Cerebellar nuclear complex (tissue), 1 donor: ENCODE measurements at places on chromosomes 4 and X.

- DNase-seq = no peak
Measured at GRCh38 chr4:48546336-48546735, 56.3 kb downstream of the ZAR1 start.

DNA sequence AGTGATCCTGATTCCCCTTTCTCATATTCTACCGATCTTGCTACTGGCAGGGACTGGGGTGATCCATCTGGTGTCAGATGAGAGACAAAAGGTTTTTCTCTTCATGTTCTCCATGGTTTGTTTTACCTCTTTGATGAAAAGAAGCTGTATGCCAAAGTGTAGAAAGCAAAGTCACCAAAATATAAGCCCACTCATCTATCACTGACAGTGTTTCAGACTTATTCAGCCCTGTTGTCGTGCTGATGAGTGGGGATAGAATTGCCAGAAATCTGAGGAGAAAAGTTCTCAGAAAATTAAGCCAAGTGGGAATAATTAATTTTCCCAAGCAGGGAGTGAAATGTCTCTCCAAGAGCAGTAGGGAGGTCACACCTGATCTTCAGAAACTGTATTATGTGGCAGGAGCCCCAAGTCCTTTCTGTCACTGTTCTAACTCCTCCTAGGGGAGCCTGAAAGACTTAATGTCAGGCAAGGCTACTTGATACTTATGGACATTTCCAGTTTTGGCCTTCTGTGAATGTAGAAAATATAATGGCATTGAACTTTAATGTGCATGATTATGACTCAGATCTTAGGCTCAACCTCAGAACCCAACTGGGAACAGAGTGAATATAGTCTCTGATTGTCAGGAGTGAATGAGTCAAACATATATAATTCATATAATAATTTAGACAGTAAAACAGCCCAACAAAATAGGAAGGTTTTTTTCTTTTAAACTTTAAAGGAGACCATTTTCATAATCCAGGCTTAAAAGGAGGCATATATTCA is 298.1 kb downstream of the ANKRD50 start:
- no peak for DNase-seq

DNA sequence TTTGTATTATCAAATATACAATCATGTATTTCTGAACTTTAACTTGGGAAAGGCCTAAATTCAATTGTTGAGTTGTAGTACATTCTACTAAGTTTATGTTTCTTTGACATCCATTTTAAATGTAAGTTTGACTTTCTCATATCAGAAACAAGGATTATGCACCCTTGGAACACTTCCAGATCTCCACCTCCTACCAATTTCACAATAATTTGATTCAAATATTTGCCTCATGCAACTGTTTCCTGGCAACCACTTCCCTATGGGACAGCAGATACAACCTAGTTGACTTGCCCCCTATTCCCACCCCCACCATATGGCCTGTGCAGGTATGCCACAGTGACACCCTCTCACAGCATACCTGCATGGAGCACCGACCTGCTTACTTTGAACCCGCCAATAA is 506.4 kb upstream of the PABPC4L start:
- no peak for DNase-seq

DNA sequence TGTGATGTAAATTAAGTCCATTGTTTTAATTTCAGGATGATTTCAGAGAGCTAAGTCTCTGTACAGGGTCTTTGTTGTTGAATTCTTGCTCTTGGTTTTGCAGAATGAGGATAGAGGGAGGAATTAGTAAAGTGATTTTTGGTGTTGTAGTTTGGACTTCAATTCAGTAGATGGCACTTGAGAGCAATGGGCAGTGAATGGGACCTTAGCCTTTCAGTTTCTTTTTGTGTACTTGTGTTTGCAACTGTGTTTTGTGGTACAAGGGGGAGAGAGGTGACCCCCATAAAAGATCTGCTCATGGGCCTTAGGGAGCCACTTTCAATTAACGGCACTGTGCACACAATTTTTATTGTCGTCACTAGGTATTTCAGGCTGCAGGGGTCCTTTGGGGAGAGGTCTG is 340.0 kb downstream of the DCAF12L2 start:
- no peak for DNase-seq

- no peak for DNase-seq
Measured at GRCh38 chrX:9677098-9677739, 88.4 kb downstream of the GPR143 start.

DNA sequence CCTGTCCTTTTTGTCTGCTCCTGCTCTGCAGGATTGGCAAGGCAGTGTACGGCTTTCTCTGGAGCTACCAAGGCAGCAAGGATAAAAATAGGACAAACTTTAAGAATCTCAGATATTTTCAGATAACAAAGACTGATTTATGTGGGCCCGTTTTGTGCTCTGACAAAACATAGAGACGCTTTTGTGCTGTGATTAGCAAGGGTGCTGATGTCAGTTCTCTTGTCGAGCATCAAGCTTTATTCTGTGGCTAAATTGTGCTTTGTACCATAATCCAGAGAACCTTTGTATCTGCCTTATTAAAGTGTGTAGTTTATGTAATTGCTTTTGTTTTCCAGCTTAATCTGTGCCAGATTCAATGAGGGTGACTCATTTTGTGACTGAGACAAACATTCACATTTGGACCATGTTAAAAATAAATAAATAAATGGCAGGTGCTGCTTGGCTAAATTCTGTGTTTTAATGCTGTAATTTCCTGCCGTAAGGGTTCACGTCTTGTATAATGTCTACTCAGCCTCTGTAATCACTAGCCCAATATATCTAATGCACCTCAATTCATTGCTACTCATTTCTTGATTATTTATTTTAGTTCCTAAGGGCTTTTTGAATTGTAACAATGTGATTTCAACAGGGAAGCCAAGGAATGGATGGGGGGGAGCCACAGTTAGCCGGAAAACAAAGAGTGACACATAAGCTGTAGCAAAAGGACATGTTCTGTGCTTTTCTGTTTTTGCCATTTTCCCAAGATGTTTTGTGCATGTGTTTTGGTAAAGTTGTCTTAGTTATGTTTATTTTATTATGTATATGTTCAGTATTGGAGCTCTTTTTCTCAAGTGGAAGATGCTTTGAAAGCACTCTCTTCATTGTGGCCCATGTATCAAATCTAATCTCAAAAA is 75.1 kb downstream of the GAB1 start:
- DNase-seq = no peak

GRCh38 chrX:49264460-49264859 is at the start of gene FOXP3:
TSS of gene FOXP3 (minus strand) at chrX:49264710. CDS start at chrX:49258505, 6,205 bp downstream.
- DNase-seq = no peak

DNA sequence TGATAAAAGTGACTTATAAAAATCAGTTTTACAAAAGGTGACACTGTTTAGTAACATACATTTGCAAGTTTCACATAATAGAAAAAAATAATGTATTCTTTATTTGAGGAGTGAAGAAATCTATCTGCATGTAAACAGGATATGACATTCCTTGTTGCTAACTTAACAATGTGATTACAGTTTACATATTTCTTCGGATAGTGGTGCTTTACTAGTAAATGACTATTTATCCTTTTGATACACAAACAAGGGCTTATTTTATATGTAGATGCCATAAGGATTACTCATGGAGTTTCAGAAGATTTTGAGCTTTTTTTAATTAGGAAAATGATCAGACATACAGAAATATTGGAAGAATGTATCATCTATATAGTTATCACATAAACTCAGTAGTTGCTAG is 126.5 kb downstream of the SLIT2 start:
- DNase-seq = no peak

- no peak for DNase-seq
Measured at GRCh38 chrX:107935664-107936433, 46.3 kb downstream of the TEX13B start.

DNA sequence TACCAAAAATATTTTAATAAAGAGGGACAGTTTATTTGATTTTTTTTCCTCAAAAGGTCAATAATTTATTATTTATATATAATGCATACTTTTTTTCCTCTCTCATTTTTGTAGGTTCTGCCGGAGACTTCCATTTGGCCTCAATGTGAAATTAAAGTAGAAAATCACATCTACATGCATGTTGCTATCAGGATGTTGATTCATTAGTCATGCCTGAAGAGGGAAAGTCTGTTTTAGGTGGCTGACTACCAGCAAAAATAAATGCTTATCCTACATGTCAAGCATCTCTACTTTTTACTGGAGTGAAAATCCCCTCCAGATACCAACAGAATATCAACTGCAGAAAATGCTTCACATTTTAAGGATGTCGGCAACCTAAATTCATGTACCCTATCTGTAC is 41.5 kb downstream of the KIAA0232 start:
- no peak for DNase-seq

- no peak for DNase-seq
Measured at GRCh38 chr4:743463-744211, 38.0 kb downstream of the PCGF3 start.

DNA sequence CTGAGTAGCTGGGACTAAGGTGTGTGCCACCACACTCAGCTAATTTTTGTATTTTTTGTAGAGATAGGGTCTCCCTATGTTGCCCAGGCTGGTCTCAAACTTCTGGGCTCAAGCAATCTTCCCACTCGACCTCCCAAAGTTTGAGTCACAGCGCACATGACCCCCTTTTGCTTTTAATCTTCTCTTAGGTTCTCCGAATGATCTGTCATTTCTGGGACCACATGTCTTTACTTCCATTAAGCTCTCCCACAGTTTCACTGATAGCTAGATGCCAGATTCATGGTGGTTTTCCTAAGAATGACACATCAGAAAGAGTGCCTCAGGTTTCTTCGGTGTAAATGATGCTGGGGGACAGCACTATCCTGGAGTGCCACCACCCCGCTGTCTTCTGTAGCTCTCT is 17.9 kb downstream of the PRKX start:
- DNase-seq = no peak

- no peak for DNase-seq
Measured at GRCh38 chr4:67401902-67402301, 143.4 kb downstream of the CENPC start.

GRCh38 chr4:68152411-68152810 is 22.7 kb upstream of the TMPRSS11F start:
- DNase-seq = no peak

GRCh38 chrX:140822861-140823260 is 113.3 kb downstream of the LINC00632 start:
- no peak for DNase-seq

DNA sequence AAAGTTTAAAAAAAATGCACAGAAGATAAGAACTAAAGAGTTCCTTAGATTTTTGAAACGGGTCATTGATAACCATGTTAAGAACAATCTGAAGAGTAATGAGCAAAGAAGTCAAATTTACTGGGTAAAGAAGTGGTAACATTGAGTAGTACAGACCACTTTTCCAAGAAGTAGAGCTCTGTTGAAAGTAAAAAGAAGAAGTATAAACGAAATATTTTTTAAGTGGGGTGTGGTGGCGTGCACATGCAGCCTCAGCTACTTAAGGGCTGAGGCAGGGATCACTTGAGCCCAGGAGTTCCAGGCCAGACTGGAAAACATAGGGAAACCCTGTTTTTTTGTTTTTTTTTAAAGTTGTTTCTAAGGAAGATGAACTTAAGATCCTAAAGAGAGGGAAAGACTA is 68.5 kb downstream of the UBA6 start:
- no peak for DNase-seq

DNA sequence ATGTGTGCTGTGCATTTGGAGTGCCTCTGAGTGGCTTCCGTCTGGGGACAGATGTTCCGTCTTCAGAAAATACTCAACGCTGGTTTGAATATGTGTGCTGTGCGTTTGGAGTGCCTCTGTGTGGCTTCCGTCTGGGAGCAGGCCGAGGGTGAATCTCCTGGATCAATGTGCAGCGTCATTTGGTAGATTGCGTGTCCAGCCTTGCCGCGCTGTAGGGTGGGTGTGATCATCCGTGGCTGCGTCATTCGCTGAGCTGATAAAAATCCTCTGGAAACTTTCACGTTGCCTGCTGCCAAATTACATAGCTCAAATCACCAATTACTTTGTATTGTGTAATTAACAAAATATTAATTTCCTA is 12.1 kb downstream of the UVSSA start:
- no peak for DNase-seq

DNA sequence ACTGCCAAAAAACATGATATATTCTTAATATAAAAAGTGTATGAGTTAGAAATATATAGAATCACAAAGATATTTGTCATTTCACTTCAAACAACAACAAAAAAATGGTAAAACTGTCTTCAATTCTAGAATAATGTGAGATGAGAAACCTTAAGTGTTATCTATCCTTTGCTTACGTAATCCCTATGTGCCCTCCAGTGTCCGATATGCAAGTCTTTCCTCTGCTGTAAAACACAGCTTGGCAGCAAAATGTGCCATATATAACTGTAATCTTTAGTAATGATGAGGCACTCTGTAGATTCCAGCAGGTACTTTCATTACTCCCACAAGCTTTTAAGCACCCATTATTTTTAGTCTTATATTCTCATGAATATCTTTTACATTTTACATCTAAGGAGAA is 555.1 kb upstream of the FRG1 start:
- no peak for DNase-seq

DNA sequence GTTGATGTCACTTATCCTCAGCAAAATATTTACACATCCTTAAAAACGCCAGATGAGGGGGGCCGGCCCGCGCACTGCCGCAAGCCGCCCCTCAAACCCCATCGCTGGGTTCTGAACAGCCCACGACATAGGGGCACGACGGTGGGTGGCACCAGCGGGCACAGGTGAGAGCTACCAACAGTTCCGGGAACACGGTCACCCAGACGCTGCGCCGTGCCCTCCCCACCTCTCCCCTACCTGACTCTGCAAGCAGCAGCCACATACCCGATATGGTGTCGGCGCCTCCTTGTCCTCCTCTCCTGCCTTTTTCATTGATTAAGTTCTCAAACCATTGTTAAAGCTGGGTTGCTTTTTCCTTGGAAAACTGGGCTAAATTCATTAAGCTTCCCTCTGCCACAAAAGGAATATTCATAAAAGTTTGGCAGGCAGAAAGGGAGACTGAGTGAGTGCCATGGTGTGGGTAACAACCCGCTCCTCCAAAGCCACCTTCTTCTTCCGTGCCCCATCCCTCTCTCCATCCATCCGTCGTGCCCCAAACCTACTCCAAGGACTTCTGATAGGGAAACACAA is 1.4 kb downstream of the RAI2 start:
- DNase-seq = no peak

- DNase-seq = no peak
Measured at GRCh38 chr4:37977471-37978247, 17.5 kb downstream of the PTTG2 start.

DNA sequence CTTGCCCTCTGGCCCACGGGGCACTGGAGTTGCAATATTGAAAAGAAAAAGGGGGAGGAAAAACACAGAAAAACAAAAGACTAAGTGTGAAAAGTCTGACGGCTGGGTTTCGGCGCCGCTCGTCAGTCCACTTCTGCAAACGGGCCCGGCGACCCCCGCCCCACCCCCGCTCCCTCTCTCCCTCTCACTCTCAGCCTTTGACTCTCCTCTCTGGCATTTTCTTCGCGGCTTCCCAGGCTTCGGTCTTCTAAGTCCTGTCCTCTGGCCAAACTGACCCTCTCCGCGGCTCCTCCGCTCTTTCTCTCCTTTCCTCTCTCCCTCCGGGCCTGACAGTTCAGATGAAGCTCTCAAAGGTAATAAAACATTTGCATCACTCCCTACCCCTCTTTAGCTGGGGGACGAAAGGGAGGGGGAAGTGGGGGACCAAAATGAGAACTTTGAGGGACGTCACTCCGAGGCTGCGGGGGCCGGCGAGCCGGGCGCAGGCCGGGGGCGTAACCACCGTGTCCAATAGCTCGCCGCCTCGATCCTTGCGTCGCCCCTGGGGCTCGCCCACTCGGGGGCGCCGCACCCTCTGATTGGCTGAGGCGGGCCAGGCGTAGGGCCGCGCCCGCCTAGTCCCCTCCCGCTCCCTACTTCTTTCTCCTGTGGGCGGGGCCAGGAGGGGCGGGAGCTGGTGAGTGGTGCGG is at the start of gene NKX6-1:
NKX6-1 (minus strand) TSS at position 358 of the 689 bp plus-strand sequence. CDS start 1,064 bp downstream, outside the sequence.
- no peak for DNase-seq
